ENCODE measurements at places on chromosomes 1 and 21. TPM values are rescaled to one million over a fixed set of nuclear protein-coding genes. Genes with fewer than 3 reads are reported as not detected.

Gene KRTAP19-3
- total RNA-seq = not detected

DNA sequence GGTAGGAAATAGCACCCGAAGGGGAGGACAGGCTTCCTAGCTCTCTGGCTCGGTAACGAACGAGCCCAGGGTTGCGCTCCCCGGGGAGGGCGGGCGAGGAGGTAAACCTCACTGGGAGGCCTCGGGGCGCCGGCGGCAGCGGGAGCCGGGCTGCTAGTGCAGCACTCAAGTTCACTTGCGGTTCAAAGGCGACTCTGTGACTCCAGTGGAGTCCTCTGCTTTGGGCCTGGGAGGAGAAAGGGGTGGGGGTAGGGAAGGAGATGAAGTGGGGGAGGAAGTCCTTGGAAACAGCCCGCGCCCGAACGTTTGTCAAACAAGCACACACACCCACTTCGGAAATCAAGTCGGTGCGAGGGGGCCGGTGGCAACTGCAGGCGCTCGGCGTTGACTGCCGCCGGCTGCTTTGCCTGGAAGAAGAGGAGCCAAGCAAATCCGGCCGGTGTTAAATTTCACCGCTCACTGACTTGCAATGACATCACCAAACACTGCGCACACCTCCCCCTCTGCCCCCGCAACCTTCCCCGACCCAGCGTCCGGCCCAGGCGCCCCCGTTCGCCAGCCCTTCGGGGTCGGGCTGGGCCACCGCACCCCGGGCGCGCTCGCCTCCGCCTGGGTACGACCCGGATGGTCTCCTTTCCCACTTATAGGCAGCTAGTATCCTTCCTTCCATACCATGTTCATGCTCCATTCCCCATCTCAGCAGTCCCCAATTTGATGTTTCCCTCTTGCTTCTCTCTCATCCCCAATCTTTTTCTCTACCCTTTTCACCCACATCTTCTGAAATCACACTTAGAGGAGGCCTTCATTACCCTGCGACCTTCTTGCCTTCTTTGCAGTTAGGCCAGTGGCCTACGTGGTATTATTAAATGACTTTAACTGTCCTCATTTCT lies at the start of gene COL24A1:
COL24A1 (minus strand) TSS at position 207 of the 890 bp plus-strand sequence. CDS start 376 bp downstream, outside the sequence.
- DNase-seq = peak; percentile 68

Gene OR6K3
- total RNA-seq = not detected

Gene VWA1
- 1.4 TPM for total RNA-seq

Gene NBPF11
- 5.7 TPM for total RNA-seq

- DNase-seq = peak; percentile 29
Observed at GRCh38 chr1:213201380-213202155, 150.5 kb downstream of the RPS6KC1 start.

- DNase-seq = no peak
Observed at GRCh38 chr1:187641463-187641862, 812.7 kb downstream of the PLA2G4A start.

Gene RXFP4
- not detected for total RNA-seq

GRCh38 chr21:25734904-25735645 lies at the start of the genes ATP5PF and GABPA:
Gene ATP5PF (minus strand): TSS chr21:25734904. CDS start chr21:25729794, 5,110 bp downstream.
Gene GABPA (plus strand): TSS chr21:25734972. CDS start chr21:25741599, 6,627 bp downstream.
- DNase-seq = peak; percentile 100

DNA sequence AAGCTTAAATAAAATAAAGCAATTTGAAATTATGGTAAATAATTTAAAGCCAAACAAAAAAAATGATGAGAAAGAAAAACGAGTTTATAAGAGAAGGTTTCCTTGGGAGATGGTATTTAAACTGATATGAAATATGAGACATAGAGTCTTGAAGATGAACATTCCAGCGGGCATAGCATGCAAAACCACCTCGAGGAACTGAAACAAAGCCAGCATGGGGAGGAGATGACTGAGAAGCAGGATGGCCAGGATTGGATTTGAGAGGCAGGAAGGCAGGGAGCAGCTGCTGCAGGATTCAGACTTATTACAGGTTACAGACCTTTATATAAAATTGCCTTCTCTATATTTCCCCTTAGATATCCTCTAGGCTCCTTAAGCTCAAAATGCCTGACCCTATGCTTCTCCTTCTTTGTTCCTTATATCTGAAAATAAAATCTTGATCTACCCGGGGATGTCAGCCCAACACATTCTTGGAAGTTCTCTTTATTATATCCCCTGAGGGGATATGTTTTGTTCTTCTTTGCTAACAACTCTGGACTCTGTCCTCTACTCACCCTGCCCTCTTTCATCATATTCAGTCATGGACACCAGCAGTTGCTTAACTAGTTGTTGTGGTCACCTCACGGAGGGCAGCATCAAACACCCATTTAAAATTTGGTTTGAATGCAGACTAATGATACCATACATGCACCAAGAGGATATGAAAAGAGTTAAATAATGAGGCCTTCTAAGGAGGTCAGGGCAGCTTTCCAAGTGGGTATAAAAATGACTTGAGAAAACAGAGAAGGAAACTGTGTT lies 719.1 kb upstream of the B3GALT2 start:
- DNase-seq = no peak

DNA sequence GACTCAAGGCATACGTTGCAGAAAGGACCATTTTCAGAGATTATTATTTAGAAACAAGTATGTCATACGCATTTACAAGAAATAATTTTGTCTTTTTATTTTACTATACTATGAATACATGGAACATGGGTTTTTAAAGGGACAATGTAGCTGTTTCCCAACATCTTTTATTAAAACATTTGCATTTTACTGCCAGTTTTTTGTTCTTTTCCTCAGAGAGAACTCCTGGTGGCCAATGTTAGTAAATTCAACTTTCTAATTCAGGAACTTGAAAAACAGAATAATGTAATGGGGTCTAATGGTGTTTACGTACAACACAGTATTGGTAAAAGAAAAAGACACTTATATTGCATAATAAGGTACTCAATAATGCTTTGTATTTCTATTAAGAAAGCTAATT lies 14.9 kb downstream of the PRDM2 start:
- peak; percentile 69 for DNase-seq

Gene SLC9C2
- not detected for total RNA-seq

- no peak for DNase-seq
Observed at GRCh38 chr1:224541072-224541790, 74.9 kb upstream of the CNIH3 start.

DNA sequence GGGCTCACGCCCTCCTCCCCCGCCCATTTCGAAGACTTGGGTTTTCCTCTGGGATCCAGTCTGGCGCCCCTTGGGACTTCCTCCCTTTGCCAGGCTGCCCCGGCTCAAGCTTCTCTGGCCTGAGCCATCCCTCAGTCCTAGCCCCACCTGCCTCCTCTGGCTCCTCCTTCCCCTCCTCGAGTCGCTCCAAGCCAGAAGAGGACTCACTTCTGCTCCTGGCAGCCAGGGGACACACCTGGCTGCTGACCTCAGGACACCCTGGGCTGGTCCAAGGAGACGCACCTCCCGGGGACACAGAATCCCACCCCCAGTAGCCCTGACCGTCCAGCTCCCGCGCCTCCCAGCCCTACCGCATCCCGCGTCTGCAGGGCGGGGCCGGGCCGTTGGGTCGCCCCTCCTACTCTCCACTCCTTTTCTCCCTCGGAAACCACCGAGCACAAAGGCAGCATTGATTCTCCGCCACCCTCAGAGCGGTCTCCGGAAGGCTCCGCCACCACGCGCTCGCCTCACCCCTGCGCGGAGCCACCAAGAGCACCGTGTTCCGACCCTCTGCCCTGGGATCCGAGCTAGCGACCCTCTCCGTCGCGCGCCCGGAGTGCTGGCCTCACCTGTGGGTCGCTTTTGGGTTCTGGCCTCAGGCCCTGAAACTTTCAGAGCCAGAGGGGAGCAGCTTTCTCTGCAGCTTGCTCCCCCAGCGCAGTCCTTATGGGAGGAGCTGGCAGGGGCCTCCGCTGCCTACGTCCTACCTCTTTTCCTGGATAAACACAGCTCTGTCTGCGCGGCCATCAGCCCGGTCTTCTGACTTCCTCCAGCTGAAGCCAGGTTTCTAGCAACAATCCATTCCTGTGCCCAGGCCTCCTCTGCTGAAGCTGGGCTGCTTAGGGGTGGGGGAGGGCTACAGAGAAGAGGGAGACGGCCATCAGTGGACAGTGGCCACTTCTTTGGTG lies at the start of gene C2CD4D:
C2CD4D (minus strand) TSS at position 364 of the 947 bp plus-strand sequence. CDS start 831 bp downstream, outside the sequence.
- no peak for DNase-seq

Gene ANGPTL3
- total RNA-seq = not detected

DNA sequence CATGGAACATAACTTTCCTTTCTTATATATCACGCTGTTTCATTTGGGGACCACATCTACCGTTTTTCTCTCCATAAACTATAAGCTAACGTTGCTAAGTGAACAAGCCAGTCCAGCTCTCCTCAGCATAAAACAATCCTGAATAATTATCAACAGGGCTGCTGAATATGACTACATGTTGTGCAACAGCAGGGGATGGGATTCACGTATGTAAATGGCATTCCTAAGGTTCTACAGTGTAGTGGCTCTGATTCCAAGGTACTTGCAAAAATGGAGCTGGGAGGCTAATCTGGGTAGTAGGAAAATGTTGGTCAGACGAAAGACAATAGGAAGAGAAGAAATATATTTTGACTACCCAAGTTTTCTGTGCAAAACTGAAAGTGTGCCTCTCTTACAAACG lies 262.8 kb downstream of the RWDD3 start:
- no peak for DNase-seq

GRCh38 chr1:85815906-85816305 lies 107.7 kb upstream of the ZNHIT6 start:
- DNase-seq = no peak

GRCh38 chr21:42455196-42455595 lies 40.8 kb downstream of the RSPH1 start:
- DNase-seq = no peak

DNA sequence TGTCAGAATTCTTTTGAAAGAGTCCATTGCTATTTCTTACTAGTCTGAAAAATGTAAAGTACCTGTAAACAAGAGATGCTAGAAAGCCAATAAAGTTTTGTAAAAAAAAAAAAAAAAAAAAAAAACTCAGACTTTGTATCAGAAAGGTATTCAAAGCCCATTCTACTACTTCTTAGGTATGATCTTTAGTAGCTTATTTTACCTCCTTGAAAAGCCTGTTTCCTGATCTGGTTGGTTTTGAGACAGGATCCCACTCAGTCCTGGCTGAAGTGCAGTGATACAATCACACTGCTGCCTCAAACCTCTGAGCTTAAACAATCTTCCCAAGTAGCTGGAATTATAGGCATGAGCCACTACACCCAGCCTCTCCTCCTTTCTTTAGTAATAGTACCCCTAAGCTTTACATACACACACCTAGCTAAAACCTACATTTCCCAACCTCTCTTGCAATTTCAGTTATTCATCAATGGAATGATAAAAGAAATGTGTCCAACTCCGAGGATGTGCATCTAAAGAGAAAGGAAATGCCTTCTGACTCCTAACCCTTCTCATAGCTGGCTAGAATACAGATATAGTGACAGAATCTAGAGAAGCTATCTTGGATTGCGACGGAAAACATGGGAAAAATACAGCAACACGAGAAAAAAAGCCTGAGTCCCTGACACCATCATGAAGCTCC lies 30.6 kb downstream of the EPS15 start:
- no peak for DNase-seq

- no peak for DNase-seq
Observed at GRCh38 chr1:20403423-20404145, 82.4 kb downstream of the CAMK2N1 start.

Gene DIO1
- not detected for total RNA-seq

- DNase-seq = no peak
Observed at GRCh38 chr1:165235155-165235776, 121.2 kb downstream of the LMX1A start.

- DNase-seq = no peak
Observed at GRCh38 chr21:16363518-16363917, 633.7 kb downstream of the USP25 start.

Gene SELE
- not detected for total RNA-seq

GRCh38 chr21:34345091-34345871 lies 18.5 kb upstream of the KCNE2 start:
- peak; percentile 55 for DNase-seq

Gene KCNA3
- total RNA-seq = not detected

DNA sequence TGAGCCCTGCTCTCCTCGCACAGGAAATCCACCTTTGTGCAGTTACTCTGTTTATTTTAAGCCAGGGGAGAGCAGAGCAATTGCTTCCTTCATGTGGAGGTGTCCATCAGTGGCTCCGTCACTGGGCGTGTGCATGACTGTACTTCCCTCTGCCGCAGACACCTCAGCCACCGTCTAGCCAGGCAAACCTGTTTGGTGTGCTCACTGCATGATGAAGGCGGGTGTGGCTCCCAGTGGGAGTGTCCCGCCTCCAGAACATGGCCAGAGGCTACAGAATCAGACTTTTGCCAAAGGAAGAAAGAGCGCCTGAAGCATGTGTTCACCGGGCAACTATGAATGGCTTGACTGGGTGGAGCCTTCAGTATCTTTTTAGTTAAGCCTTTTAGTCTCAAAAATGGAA lies 26.1 kb upstream of the LAMC2 start:
- DNase-seq = peak; percentile 54

- DNase-seq = no peak
Observed at GRCh38 chr1:205965036-205965884, 22.0 kb upstream of the SLC26A9 start.

DNA sequence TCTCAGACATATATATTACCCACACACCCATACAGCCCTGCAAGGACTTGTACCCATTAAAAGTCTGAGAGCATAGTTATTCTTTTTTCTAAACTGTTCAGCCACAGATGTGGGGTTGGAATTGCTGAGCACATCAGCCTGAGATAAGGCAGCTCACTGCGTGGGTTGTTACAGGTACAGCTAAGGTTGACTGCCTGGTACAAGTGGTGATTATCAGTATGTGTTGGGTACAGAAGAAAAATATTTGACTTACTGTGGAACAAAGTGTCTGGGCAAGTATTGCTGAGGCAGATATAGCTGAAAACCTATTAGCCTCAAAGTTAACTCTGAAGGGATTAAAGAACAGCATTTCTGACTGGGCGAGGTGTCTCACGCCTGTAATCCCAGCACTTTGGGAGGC lies 5.0 kb downstream of the STX12 start:
- DNase-seq = no peak

- DNase-seq = no peak
Observed at GRCh38 chr1:106524631-106525030, 531.8 kb upstream of the PRMT6 start.
